ENCODE measurements at places on chromosomes 16 and 17.

- no peak for DNase-seq
These were observed 12.1 kb upstream of the GFOD2 start for GRCh38 chr16:67731071-67731752.

DNA sequence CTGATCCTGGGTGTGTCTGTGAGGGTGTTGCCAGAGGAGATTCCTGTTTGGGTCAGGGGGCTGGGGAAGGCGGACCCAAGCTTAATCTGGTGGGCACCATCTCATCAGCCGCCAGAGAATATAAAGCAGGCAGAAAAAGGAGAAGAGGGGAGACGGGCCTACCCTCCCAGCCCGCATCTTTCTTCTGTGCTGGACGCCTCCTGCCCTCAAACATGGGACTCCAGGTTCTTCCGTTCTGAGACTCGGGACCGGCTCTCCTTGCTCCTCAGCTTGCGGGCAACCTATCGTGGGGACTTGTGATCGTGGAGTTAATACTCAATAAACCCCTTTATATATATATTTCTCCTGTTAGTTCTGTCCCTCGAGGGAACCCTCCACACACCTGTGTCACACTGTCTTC, 64.5 kb downstream of the LMF1 start:
- DNase-seq = no peak

GRCh38 chr17:81135505-81136278, 29.6 kb upstream of the PVALEF start:
- no peak for DNase-seq

DNA sequence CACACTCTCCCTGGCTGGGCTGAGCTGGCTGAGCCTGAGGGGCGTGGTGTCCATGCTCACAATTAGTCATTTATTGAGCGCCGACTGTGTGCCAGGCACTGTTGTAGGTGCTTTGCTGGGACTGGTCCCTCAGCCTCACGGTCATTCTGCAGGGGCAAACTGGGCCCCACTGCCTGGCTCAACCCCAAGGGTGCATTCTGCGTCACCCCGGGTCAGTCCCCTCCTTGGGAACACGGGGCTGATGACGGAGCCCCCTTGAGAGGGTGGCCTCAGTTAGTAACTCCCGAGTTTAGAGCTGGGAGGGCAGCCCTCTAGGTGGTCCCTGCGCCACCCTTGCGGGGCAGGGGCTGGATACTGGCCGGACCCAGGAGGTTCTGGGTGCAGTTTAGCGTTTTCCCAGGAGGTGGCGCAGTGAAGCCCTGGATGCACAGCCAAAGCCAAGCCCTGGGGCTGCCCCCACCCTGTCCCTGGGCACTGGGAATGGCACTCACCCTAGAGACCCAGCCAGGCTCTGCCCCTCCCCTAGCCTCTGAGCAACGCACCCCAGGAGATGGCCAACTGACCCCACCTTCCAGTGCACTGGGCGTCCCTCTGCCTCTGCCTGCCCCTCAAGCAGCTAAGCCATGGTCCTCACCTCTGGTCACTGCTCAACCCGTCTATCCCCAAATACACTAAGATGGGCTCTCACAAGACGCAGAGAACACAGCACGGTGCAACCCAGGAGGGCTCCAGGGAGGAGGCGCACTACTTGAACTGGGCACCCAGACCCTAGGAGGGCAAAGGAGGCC, 243.2 kb upstream of the GSE1 start:
- DNase-seq = peak; percentile 82

DNA sequence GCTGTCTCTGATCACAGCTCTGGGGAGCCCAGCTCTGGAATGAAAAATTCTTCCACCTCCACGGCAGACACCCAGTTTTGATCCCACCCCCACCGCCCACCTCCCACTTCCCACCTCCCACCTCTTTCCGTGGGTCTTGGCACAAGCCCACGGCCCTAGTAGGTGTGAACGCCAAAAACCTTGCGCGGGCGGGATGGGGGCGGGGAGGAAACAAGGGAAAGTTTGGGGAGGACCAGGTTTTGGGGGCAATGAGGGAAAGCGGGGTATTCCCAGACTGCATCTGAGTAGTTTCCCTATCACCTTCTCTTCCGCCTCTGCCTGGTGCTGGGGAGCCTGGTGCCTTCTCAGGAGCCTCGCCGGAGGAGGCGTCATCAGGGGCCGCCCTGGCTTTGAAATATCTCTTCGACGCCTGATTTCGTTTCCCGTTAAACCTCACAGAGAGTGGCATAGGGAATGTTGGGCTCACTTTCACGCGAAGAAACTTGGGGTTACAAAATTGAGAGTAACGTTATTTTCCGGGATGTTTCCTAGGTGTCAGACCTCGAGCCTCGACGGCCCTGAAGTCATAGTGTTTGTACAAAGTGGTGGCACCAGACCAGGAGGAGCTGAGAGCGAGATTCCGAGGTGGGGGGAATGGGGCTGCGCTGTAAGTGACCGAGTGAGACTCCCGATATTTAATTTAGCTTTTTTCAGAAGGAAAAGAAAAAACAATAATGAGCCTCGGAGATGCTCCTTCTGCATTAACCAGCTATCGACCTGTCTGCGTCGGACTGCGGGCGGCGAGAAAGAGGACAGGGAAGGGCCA, 1.6 kb upstream of the IRX3 start:
- no peak for DNase-seq

DNA sequence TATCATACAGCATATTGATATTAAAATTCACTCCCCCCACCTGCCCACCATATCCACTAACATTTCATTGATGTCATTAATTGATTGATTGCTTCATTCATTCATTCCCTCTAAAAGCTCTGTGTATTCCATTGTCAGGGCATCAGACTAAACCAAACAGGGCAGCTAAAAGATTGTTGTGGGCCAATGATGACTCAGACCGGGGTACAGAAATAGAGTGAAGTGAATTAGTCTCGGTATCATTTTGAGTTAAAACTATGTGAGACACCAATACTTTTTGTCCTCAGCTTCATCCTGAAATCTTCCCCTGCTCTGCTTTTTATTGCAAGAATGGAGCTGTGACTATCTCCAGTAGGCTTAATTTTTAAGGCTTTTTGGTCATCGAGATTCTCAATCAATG, 868.3 kb downstream of the CDH11 start:
- no peak for DNase-seq

DNA sequence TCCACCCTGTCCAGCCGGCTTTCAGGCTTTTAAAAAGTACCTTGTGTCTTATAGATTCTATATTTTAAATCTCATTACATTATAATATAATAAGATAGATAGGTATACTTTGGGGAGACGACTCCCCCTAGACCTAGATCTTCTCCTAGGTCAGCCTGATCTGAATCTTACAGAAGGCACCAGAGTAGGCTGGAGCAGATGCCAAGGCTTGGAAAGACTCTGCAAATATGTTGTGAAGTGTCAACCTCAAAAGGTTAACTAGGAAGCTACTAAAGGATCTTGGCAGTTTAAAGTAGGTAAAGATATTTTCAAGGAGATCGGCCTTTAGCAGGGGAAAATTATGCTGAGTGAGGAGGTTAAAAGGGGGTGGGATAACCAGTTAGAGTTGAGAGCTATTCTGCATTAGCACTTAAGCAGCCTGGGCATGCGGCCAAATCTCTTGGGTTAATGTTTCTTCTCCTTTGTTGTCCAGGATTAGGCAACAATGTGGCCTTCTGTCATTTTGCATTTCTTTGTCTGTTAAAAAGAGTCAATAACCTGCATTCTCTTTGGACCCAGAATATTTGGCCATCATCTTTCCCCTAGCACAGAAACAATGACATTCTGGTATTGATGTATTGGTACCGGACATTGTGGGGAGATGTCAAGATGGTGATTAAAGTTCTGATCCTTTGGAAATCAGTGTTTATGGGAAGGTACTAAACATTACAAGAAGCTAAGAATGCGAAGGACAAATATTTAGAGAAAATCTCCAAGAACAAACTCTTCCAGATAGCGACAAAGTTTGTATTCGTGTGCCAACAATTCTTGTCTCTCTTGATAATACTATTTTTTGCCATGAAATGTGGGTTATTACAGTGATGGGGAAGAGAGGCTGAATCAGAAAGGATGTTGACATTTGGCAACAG, 51.2 kb upstream of the DHX40 start:
- DNase-seq = peak; percentile 79

- peak; percentile 95 for DNase-seq
These were observed 10.2 kb upstream of the HOXB9 start for GRCh38 chr17:48636177-48637018.

DNA sequence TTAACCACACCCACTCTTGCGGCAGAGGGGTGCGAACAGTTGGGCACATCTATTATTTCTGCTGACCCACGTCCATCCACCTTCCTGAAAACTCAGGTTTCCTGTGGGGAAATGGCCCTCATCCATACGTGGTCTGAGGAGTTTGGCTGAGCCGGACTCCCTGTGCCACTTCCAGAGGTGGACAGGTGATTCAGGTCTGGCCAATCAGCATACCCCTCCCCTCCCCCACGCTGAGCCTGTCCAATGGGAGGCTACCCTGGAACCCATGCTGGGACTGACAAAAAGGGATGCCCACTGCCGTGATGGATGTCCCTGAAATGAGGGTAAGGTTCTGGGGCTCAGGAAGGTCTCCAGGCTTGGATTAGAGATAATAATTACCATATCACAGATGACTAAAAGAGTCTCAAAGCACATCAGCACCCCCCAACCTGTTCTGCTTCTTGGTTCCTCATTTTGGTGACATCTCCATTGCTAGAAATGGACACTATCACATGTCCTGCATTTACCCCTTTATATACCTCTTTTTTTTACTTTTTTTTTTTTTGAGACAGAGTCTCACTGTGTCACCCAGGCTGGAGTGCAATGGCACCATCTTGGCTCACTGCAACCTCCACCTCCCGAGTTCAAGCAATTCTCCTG, 5.3 kb upstream of the MAPK7 start:
- DNase-seq = no peak

GRCh38 chr17:53033297-53033696, 789.4 kb upstream of the KIF2B start:
- no peak for DNase-seq

DNA sequence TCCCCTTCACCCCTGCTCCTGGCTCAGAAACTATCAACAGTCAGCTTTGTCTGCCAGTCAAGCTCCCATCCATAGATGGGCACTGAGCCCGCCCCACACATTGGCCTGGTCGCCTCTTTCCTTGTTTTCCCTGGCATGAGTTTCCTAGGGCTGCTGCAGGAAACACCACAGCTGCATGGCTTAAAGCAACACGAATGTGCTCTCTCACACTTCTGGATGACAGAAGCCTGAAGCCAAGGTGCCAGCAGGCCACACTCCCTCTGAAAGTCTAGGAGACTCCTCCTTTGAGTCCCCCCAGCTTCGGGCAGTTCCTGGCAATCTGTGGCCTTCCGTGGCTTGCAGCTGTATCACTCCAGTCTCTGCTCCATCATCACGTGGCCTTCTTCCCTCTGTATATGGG, 69.9 kb downstream of the TBC1D16 start:
- DNase-seq = no peak

DNA sequence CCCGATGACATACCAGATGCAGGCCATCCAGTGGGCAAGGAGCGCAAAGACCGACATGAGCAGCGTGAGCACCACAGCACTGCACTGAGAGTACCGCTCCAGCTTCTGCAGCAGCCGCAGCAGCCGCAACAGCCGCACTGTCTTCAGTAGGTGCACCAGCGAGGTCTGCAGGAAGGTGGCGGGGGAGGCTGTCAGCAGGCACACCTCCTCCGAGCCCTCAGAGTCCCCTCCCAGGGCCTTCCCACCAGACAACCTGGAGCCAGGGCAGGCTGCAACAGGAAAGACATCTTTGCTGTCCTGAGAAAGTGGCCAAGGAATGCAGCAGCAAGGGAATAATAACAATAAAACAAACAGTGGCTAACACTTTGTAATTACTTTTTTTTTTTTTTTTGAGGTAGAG, 9.1 kb downstream of the KCNH4 start:
- DNase-seq = no peak

- DNase-seq = no peak
These were observed 131.0 kb upstream of the TNRC6C start for GRCh38 chr17:77827511-77827910.

- no peak for DNase-seq
These were observed 144.3 kb downstream of the ABCC12 start for GRCh38 chr16:48011466-48011865.

- no peak for DNase-seq
These were observed 11.3 kb downstream of the RBL2 start for GRCh38 chr16:53445534-53445933.

DNA sequence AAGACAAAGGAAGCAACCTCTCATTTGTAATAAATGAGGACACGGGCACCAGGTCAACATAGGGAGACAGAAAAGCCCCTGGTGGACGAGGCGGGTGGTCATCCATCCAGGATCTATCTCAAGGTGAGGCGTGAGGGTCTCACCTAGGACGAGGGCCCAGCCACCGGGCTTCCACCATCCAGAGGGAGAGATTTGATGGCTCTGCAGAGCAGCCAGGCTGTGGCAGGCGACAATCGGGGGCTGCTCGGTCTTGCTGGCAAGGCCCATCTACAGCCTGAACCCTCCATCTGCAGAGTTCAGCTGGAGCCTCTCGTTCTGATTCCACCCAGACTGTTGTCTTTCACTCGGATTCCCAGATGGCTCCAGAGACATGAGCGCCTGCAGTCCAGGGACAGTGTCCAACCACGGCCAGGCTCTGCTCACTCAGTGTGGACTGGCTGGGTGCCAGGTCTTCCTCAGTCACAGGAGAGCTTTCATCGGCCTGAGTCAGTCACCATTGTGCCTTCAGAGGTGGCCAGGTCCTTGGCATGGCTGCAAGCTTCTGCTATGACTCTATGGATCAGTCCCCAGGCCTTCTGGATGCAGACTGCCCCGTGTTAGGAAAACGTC, 5.9 kb downstream of the LITAFD start:
- no peak for DNase-seq

DNA sequence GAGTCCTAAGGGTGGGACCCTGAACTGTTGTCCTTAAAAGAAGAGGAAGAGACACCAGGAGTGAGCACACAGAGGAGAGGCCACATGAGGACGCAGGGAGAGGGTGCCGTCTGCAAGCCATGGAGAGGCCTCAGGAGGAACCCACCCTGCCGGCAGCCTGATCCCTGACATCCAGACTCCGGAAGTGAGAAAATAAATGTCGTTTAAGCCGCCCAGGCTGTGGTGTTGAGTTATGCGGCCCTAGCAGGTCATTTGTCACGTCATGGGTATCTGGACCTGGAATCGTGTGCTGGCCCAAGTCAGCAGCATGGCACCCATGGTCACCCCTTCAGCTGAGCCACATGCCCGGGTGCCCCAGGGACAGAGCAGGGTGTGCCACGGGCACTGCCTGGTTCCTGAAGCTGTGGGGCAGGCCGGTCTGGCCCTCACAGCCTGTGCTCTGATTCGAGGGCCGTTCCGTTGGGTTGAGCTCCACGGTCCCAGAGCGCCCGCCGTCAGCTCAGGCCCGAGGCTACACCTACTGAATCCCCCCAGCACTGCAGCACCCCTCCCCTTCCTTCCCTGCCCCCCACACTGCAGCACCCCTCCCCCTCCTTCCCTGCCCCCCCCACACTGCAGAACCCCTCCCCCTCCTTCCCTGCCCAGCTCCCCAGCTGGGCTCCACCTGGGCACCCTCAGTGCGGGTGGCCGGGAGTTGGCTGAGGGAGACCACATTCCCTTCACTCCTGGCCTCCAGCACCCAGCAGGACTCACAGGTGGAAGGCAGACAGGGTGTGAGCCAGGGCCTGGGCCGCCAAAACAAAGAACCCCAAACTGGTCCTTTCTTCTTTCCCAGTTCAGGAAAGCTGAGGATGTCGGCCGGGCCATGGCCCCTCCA, 2.7 kb upstream of the CCDC57 start:
- DNase-seq = no peak
